H4 (cell line): ENCODE measurements at places on chromosomes 7 and 10. TPM values are rescaled to one million over a fixed set of nuclear protein-coding genes. Genes with fewer than 3 reads are reported as not detected.

ZCWPW1 gene
- 1.9 and 2.2 TPM in 2 replicates for total RNA-seq

DNA sequence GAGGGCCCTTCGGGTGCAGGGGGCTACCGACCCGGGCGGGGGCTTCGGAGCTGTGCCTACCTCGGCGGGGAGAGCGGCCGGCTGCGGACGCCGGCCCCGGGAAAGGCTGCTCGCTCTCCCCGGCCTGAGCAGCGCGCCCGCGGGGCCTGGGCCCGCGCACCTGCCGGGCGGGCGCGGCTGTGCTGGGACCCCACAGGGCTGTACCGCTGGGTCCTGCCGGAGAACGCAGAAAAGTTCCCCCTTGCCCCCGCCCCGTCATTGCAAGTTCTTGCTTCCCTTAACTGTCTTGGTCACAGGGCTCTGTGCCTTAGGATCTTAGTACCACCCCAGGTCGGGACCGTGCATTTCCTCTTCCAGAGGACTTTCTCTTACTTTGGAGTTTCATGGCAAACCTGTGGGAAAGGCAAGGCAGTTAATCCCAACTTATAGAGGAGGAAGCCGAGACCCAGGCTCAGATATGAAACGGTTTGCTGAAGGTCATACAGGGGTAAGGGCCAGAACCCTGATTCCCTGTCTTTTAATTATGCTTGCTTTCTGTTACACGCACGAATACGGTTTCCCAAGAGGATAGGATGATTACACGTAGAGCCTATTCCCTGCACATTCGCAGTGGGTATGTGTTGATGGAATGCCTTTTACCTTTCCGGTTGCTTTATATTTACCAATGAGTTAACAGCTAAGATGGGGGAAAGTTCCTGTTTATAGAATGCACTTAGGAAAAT lies 652 bp downstream of the PCGF5 start:
- peak; percentile 14 for DNase-seq

ASZ1 gene
- total RNA-seq: 0.14 TPM in 1 of 2 replicates, not detected in the other

- DNase-seq: no peak
These were observed 19.5 kb downstream of the LRMDA start for GRCh38 chr10:75450644-75451640.
